Glutamatergic neuron (in vitro differentiated cells): ENCODE measurements at places on chromosomes 1 and 21. TPM values are rescaled to one million over a fixed set of nuclear protein-coding genes. Genes with fewer than 3 reads are reported as not detected.
A peak's percentile ranks its signal among the peaks of the same experiment; 100 is the strongest.

GRCh38 chr1:245183429-245183828 lies 28.6 kb downstream of the KIF26B start:
- peaks cover 6% of the 10 kb centered on the region for H3K4me1 ChIP-seq
- no peaks in the 10 kb centered on the region for H3K27me3 ChIP-seq
- no peak for DNase-seq
- no peak overlapping the region for H3K27ac ChIP-seq
- H3K4me3 ChIP-seq, result no peak overlapping the region

AADACL3 gene
- total RNA-seq, result not detected

DNA sequence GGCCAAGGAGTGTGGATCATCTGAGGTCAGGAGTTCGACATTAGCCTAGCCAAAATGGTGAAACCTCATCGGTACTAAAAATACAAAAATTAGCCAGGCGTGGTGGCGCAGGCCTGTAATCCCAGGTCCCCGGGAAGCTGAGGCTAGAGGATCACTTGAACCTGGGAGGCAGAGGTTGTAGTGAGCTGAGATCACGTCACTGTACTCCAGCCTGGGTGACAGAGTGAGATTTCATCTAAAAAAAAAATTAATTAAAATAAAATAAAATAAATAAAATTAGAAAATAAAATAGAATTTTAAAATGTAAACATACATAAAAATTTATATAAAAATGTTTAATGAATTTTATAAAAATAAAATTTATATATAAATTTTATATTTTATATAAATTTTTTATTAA lies 5.8 kb upstream of the VPS26C start:
- H3K4me1 ChIP-seq, result peaks cover 10% of the 10 kb centered on the region
- peaks cover 9% of the 10 kb centered on the region for H3K27me3 ChIP-seq
- H3K27ac ChIP-seq, result no peak overlapping the region
- DNase-seq, result no peak
- H3K4me3 ChIP-seq, result no peak overlapping the region

DNA sequence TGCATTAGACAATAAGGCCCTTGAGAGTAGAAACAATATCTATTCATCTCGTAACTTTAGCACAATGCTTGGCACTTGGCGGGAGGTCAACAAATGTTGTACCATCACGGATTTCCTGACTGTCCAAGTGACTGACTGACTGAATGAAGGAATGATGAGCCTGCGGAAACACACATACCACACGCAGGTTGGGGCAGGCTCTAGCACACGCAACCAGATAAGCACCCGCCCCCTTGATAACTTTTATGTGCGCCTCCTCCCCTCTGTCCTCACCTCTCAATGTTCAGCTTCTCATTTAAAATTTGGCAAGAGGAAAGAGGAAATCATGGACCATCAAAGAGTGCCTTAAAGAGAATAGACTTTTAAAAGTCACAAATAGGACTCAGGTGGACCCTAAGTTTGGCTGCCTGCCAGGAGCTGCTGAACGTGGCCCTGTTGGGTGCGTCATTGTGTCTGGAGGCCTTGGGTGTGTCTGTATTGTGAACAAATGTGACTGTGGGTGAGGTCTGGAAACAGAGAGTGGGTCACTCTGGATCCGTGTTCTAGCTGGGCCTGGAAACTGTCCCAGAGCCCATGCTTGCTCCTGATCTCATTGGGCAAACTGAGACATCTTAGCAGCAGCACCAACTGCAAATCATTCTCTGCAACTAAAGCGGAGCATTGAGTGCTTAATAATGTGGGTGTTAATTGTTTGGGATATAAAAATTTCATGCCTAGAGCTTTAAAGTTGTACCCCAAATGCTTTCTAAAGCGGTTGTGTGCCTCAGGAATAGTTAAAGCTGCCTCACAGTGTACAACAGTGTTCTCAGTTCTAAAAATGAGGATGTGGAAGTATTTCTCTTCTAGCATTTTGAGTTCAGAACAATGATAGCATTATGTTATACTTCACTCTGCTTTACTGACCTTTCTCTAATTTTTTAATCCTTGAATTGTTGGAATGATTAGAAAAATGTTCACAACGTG lies 47.6 kb upstream of the ABCG1 start:
- H3K27ac ChIP-seq, result no peak overlapping the region
- peaks cover 2% of the 10 kb centered on the region for H3K4me1 ChIP-seq
- DNase-seq, result no peak
- peaks cover 9% of the 10 kb centered on the region for H3K36me3 ChIP-seq

- H3K4me1 ChIP-seq, result peaks cover 3% of the 10 kb centered on the region
- no peak overlapping the region for H3K27ac ChIP-seq
These were observed 27.2 kb upstream of the FOXE3 start for GRCh38 chr1:47388891-47389238.

MRPS21 gene
- total RNA-seq, result 115 TPM

- H3K4me1 ChIP-seq, result peaks cover 43% of the 10 kb centered on the region
- H3K4me3 ChIP-seq, result peak overlapping the region; percentile 86
- H3K27me3 ChIP-seq, result peaks cover 14% of the 10 kb centered on the region
- peak overlapping the region; percentile 94 for H3K27ac ChIP-seq
These were observed 82.0 kb downstream of the UBIAD1 start for GRCh38 chr1:11354893-11355553.
